HT1080 (cell line): ENCODE measurements at places on chromosomes 2 and 18. TPM values are rescaled to one million over a fixed set of nuclear protein-coding genes. Genes with fewer than 3 reads are reported as not detected.

GAD1 gene
- total RNA-seq, result 2.4 and 3.7 TPM in 2 replicates

KIF5C gene
- total RNA-seq, result 4.7 and 5.4 TPM in 2 replicates

SAP130 gene
- 9.6 and 13.0 TPM in 2 replicates for total RNA-seq

ABI2 gene
- total RNA-seq, result 24.9 and 41.0 TPM in 2 replicates

TMEM169 gene
- total RNA-seq, result 0.19 and 0.33 TPM in 2 replicates

SPDYA gene
- 0.19 and 0.33 TPM in 2 replicates for total RNA-seq

PARD3B gene
- 0.73 and 2.2 TPM in 2 replicates for total RNA-seq

CCDC74B gene
- 0.85 and 1.2 TPM in 2 replicates for total RNA-seq

KLHL41 gene
- not detected in 2 replicates for total RNA-seq

PLCL1 gene
- 0.07 and 0.16 TPM in 2 replicates for total RNA-seq

DTNB gene
- 6.0 and 9.1 TPM in 2 replicates for total RNA-seq

EPB41L3 gene
- total RNA-seq, result 191 and 198 TPM in 2 replicates

SRD5A2 gene
- total RNA-seq, result not detected in 2 replicates

PLCD4 gene
- total RNA-seq, result 1.7 and 2.4 TPM in 2 replicates

IL37 gene
- total RNA-seq, result not detected in 2 replicates

RPRM gene
- not detected in 2 replicates for total RNA-seq

DLX2 gene
- 0.53 and 1.1 TPM in 2 replicates for total RNA-seq

NRP2 gene
- 62.1 and 62.4 TPM in 2 replicates for total RNA-seq

MBD2 gene
- 35.6 and 45.9 TPM in 2 replicates for total RNA-seq

EML6 gene
- 1.6 and 1.8 TPM in 2 replicates for total RNA-seq

ALLC gene
- total RNA-seq, result not detected in 2 replicates

LYPD6B gene
- 3.1 and 5.4 TPM in 2 replicates for total RNA-seq

C1QL2 gene
- total RNA-seq, result 0.03 TPM in 1 of 2 replicates, not detected in the other

POLR1A gene
- total RNA-seq, result 16.8 and 19.3 TPM in 2 replicates

GALNT13 gene
- total RNA-seq, result 0.21 and 0.33 TPM in 2 replicates

UBXN2A gene
- total RNA-seq, result 9.9 and 11.3 TPM in 2 replicates

AAMP gene
- 226 and 244 TPM in 2 replicates for total RNA-seq

REG1B gene
- total RNA-seq, result not detected in 2 replicates

CNDP1 gene
- total RNA-seq, result 0.23 TPM in 1 of 2 replicates, not detected in the other

SERPINB2 gene
- 0.27 and 1.8 TPM in 2 replicates for total RNA-seq

TBR1 gene
- total RNA-seq, result 0.13 TPM in 1 of 2 replicates, not detected in the other
